ENCODE measurements at places on chromosomes 4 and X.

GRCh38 chr4:125789023-125789422, 474.3 kb downstream of the FAT4 start:
- no peak for DNase-seq

GRCh38 chr4:14918336-14918735, 83.9 kb upstream of the CPEB2 start:
- DNase-seq = no peak

DNA sequence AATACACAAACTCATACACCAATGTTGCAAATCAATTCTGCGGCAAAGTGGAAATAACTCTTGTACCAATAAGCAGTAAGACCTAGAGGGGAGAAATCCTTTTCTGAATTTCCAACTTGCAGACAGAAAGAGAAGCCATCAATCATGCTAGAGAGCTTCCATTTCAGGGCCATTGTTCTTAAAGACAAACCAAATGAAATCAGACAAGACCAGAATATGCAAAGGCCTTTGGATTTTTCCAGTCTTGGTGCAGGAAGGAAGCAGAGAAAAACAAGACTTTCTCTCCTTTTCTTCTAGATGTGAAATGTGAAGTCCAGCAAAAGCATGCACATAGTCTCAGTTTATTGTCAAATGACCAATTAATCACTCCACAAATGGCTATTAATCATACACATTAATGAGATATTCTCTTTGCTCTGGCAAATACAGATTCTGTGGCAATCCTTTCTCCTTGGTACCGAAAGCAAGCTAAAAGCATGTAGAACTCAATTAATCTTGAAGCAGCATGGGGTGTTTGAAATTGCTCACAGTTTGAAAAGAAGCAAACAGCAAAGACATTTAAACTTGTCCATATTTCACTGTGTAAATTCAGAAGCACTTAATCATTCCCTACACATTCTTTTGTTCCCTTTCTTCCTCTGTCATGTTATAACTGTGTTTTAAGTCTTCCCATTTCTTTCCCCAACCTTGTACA, 466.1 kb downstream of the GPAT3 start:
- no peak for DNase-seq

- no peak for DNase-seq
Observed at GRCh38 chr4:59535541-59535940, 1664.6 kb upstream of the ADGRL3 start.

DNA sequence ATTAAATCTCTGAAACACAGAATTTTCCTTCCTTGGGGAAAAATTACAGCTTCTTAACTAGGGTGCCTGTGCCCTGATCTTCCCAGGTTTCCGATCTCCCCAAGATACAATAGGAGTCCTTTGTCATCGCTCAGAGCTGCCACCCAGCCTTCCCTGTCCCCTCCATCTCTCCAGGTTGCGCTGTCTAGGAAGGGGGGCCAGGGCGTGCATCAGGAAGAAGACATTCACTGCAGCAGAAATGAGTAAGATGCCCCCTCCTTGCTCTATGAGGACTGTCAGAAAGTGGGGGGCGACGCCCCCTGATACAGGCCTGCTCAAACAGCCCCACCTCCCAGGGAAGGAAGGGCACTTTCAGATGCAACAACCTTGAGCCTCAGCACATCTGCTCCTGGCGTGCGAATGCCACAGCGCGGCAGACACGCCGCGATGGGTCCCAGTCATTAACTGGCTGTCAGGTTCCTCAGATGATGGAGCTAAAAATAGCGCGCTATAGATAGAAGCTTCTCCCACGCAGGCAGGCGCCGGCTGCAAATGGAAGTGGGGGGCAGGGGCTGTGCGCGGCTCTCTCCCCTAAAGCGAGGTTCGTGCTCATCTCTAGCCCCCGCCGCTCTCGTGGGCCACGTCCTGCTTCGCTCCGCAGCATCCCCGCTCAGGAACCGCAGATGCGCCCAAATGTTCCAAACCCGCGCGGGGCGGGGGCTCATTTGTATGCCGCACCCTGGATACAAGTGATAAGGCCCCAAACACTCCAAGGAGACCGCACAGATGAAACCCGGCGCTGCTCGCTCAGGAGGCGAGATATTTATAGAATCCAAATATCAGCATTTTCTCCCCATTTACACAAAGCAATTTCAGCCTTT, 57.6 kb upstream of the LGI2 start:
- DNase-seq = no peak

GRCh38 chr4:47913861-47914219, 543 bp downstream of the NFXL1 start:
- DNase-seq = peak; percentile 16

DNA sequence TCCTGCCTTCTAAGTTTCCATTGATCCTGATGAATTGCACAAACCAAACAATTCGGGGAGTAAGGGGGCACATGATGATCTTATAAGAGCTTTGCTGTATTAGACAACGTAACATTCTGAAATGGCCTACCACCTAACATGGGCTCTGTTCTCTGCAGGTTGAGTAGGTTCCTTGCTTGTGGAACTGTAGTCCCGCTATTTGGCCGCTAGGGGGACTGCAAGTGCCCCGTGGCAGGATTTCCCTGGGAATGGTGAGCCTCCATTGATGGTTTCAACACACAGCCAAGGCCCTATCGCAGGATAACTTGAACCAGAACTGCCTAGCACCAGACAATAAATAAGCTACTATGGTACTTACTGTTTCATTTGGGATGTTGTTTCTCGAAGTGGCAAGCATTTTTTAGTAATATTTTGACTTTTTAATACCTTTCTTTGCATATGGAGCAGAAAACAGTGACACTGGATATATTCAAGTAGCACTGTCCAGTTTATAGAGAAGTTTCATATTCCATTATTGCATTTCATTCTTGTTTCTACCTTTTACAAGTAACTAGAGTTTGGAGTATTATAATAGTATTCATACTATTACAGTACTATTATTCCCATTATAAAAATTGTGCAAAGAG, 11.9 kb downstream of the AR start:
- peak; percentile 22 for DNase-seq

DNA sequence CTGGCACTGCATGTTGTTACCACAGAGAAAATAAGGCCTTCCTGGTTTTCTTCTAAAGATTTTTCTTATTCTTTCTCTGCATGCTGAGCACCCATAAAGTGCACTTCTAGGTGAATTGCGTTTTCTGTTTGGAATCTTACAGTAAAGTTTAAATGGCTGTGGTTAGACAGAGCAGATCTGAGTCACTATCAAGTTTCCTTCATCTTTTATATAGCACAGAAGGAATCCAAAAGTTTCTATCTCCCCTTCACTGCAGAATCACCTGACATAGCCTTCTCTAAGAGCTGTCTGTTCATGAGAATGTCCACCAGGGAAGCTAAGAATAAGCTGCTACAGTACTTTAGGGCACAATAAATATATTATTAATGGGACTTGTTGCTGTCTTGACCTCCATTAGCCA, 455.5 kb upstream of the FAM241A start:
- no peak for DNase-seq

- DNase-seq = no peak
Observed at GRCh38 chrX:149040873-149041535, 464.1 kb downstream of the IDS start.

GRCh38 chr4:22637306-22637705, 55.4 kb upstream of the GBA3 start:
- no peak for DNase-seq

DNA sequence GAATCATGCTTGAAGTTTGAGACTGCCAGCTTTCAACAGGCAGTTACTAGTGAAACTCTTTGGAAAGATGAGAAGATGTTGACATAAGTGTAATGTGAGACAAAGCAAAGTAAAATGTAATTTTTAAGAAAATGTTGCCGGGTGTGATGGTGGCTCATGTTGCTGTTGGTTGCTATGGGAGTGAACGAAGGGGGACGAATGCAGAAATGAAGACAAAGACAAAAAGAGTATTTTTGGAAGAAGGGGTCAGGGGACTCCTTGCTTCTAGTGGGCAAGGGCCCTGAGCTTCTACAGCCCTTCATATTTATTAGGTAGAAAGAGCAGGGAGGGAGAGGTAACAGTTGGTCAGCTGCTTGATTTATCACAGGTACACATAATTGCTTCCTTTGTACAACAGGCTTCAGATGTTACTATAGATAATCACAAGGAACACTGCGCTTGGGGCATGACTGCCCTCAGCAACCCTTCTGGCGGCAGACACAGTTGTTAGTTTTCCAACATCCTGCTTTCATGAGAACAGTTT, 11.9 kb upstream of the UGDH start:
- DNase-seq = peak; percentile 19

GRCh38 chr4:160299608-160300007, 1196.7 kb downstream of the RAPGEF2 start:
- DNase-seq = no peak

- no peak for DNase-seq
Observed at GRCh38 chrX:14630733-14631132, 101.4 kb downstream of the GLRA2 start.

GRCh38 chrX:12955882-12956703, 18.8 kb upstream of the TMSB4X start:
- DNase-seq = peak; percentile 77

GRCh38 chrX:41923211-41923977, at the start of gene CASK:
Gene CASK, minus strand, starts transcription at chrX:41923554. Its CDS starts 566 bp downstream, at chrX:41922988.
- peak; percentile 85 for DNase-seq

DNA sequence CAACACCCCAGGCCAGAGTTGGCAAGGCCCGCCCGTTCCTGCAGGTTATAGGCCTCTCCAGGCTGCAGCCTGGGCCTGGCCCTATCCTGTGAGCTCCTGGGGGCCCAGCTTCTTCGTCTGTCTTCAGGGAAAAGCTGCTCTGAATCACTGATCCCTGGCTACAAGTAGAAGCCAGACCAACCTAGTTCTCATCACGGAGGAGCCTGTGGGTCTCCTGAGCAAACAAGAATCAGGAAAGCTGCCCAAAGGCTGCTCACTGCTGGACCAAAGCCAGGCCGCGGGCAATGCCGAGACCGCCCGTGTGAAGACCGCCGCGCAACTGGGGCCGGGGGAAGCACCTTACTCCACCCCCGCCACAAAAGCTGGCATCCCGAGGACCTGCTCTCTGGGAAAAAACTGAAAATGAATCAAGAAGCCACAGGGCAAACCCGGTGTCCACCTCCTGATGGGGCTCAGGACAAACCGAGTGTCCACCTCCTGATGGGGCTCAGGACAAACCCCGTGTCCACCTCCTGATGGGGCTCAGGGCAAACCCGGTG, 12.8 kb downstream of the CTBP1 start:
- no peak for DNase-seq

- DNase-seq = no peak
Observed at GRCh38 chrX:30253257-30253656, 6.3 kb downstream of the MAGEB1 start.

- DNase-seq = no peak
Observed at GRCh38 chr4:22500128-22500611, 15.7 kb downstream of the ADGRA3 start.

GRCh38 chrX:133992882-133993281, 7.5 kb upstream of the GPC3 start:
- DNase-seq = no peak

DNA sequence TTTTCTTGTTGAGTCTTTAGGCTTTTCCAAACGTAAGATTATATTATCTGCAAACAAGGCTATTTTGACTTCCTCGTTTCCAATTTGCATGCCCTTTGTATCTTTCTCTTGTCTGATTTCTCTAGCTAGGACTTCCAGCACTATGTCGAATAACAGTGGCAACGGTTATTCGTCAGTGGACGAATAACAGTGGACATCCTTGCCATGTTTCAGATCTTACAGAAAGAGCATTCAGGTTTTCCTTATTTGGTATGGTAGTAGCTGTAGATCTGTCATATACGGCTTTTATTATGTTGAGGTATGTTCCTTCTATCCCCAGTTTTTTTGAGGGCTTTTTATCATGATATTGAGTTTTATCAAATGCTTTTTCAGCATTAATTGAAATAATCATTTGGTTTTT, 634.6 kb upstream of the ADGRL3 start:
- no peak for DNase-seq

DNA sequence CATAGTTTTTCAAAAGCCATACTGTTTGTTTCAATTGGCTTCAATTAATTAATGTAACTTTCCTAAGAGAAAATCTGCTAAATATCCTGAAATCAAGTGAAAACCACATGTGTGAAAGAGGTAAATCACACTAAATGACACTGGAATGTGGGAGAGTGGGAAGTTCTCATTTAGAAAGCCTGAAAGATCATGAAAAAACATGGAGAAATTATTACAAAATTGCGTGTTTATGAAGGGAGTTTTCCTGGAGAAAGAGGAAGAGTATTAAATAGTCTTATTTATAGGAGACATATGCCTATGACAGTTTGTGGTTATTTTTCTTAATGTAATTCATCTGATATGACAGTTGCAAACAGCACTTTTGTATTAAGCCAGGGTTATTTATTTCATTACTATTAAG, 183.7 kb downstream of the DKK2 start:
- no peak for DNase-seq

- DNase-seq = no peak
Observed at GRCh38 chr4:129900430-129900953, 804.5 kb downstream of the C4orf33 start.

- no peak for DNase-seq
Observed at GRCh38 chr4:166662266-166662843, 571.9 kb downstream of the SPOCK3 start.

- no peak for DNase-seq
Observed at GRCh38 chr4:88735564-88735963, 37.9 kb upstream of the NAP1L5 start.

- no peak for DNase-seq
Observed at GRCh38 chr4:174408841-174409552, 113.3 kb downstream of the HPGD start.

DNA sequence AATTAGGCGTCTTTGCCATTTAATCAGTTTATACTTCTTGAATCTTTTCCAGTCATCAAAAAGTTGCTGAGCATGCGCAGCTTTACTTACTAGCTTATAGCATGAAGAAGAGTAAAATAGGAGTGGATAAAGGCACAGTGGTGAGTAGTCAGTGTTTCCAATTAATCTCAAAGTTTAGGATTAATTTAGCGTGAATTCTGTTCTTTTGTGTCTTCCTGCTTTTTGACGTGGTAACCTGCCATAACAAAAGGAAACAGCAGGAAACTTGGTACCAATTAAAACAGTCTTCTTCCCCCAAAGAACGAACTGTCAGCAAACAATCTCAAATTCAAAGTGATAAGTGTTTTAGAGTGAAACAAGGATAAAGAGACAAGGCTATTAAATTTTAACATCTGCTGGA, 61.9 kb downstream of the TET2 start:
- DNase-seq = no peak

DNA sequence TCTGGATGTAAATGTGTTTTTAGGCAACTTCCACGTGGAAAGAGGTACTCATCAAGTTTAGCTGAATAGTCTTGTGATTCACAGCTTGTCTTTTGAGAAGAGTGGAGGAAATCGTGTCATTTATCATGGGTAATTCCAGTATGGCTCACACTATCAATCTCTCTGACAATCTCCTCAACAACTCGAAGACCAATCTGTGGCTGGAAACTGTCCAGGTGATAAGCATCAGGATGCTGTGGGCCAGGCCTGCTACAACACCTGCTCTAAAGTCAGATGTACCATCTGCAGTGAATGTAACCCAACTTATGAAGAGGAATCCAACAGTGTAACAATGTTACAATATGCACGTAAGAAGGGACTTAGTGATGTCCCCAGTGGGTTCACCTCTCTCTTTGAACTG, 132.1 kb upstream of the GK2 start:
- no peak for DNase-seq
